ENCODE measurements at places on chromosomes 3 and 15. TPM values are rescaled to one million over a fixed set of nuclear protein-coding genes. Genes with fewer than 3 reads are reported as not detected.

FETUB gene
- total RNA-seq = not detected

INSYN1 gene
- 22.9 TPM for total RNA-seq

TPRG1 gene
- 3.4 TPM for total RNA-seq

NEIL1 gene
- 14.2 TPM for total RNA-seq

RCCD1 gene
- 18.1 TPM for total RNA-seq

PPM1M gene
- total RNA-seq = 3.1 TPM

GATA2 gene
- 2.0 TPM for total RNA-seq

BCL2A1 gene
- 0.82 TPM for total RNA-seq

DNA sequence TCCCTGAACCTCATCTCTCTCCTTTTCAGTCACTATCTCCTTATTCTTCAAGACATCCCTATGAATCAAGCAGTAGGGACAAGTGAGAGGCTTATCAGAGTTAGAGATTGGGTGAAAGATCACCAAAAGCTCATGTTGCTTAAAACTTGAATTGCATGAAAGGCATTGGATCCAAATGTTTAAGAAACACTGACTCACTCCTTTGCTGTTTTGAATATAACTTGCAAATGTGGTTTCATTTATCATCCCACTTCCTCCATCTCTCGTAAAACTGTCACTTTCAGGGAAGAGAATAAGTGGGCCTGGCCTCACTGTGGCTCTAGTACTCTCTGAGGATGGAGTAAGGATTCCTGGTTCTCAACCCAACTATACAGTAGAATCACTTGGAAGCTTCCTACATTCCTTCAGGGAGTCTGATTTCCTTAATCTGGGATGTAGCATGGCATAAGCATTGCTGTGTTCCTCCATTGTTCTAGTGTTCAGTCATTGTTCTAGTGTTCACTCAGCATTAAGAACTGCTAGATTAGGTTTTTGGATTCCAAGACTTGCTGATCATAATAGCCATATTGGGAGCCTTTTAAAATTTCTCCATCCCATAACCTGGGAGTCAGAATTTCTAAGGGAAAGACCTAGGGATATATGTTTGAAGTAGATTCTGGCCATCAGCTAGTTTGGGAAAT lies 171.8 kb downstream of the TMEM108 start:
- DNase-seq = no peak

- no peak for DNase-seq
Measured at GRCh38 chr15:25739687-25740121, 123.4 kb downstream of the ATP10A start.

GRCh38 chr15:84649706-84650105 lies 4.4 kb downstream of the WDR73 start:
- no peak for DNase-seq

DNA sequence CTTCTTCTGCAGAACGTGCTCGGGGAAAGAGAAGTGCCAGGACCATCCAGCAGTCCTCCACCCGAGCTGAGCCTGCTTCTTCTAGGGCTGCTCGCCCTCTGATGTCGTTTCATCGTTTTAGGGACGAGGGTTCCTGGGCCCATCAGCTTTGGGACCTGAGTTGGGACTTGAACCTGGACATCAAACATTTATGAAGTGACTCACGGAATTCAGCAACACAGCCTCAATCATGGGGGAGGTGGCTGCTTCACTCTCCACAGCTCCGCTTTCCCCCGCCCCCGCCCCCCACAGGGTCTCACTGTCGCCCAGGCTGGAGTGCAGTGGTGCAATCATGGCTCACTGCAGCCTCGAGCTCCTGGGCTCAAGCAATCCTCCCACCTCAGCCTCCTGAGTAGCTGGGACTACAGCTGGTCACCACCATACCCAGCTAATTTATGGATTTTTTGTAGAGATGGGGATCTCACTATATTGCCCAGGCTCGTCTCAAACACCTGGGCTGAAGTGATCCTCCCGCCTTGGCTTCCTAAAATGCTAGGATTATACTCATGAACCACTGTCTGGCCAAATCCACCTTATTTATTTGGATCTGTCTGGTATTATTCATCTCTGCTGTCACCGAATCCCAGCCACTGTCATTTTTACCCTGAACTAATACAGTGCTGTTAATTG lies 725 bp upstream of the SCAMP2 start:
- no peak for DNase-seq

DNA sequence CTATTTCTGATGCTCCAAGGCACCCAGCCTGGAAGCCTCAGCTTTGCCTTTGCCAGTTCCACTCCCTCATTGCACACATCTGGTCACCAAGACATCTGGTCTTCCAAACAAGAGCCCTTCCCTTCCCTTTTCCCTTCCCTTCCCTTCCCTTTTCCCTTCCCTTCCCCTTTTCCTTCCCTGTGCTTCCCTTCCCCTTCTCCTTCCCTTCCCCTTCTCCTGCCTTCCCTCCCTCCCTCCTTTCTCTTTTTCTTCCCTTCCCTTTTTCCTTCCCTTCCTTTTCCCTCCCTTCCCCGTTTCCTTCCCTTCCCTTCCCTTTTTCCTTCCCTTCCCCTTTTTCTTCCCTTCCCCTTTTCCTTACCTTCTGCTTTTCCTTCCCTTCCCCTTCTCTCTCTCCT lies 2.4 kb upstream of the CGNL1 start:
- DNase-seq = no peak

GRCh38 chr15:97867870-97868269 lies 92.6 kb upstream of the ARRDC4 start:
- DNase-seq = no peak

DNA sequence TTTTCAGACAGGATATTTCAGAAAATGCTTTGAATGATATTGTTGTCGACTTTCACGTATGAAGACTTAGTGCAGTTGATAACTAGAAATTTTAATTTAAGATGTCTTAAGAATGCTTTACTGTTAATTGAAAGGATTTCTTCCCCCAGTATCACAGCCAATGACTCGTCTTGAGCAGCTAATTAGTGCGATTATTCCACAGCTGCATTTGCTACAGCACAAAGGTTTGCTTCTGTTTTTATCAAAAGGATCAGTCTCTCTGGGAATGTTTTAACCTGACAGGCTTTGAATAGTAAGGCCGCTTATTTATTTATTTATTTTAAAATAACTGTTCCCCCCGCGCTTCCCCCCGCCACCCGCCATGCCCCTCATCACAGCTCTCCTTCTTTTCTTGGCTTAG lies 123.5 kb upstream of the SAMMSON start:
- no peak for DNase-seq

DNA sequence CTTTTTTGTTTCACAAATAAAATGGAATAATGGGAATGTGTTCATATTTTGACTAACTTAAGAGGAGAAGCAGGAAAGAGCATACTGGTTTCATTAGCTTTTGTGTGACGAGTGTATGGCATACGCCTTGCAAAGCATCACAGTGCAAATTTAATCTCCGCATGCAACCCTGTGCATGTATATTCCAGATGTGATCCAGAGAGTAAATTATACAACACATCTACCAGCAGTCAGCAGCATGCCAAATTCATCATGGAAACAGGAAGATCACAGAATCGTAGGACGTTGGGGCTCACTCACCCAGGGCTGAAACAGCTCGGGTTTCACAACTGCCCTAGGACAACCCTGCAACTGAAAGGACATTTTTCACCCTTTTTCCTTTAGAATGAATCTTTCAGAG lies 53.4 kb downstream of the ADAMTS9 start:
- DNase-seq = no peak

GRCh38 chr15:24956111-24956838 lies 1.5 kb downstream of the SNRPN start:
- DNase-seq = peak; percentile 76

GRCh38 chr3:52283306-52283705 lies 4.3 kb upstream of the GLYCTK start:
- no peak for DNase-seq

DNA sequence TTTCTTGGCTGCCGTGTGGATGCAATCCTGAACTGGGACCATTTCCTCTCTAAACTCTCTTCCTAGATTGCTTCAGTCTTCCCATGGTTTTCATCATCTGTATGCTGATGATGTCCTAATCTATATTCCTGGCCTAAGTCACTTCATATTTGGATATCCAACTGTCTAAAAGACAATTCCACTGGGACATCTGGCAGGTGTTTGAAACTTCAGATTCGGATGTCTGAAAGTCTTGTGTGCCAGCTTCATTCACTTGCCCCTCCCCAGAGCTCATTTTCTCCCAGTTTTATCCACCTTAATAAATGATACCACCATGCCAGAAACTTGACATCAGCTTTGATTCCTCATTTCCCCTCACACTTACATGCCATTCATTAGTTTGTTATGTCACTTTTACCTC lies 134.9 kb upstream of the PTX3 start:
- DNase-seq = no peak

DNA sequence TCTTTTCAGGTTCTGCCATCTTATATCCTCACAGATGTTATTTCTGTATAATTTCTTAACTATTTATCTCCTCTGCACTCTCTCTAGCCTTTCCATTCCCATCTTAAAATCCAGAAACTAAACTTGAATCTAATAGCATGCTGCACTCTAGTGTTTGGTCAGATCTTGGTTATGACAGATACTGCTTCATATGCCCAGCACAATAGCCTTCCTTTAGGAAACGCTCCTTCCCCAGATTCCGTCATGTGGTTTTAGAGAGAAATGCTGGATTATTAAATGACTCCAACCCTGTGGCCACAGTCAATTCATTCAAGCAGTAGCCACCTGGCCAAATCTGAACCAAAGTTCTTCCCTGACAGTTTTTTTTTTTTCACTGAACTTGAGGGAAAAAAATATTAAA lies 19.4 kb downstream of the RASGRP1 start:
- no peak for DNase-seq

DNA sequence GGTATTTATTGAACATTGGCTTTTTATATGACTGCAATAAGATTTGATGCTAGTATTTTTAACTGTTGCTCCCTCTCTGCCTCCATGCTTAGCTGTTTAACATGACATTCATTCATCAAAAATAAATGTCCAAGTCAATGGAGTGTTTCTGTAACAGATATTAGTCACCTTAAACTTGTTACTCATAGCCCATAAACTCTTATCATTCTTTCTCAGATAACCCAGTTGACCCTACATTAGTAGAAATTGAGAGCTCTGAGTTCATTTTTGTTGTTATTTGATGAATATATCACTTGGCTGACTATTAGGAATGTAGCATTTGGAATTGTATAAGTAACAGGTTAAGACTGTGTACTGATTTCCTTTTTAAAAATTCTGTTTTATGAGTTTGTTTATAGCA lies 201.1 kb downstream of the UBE2E2 start:
- no peak for DNase-seq

GRCh38 chr3:57826245-57826951 lies 70.3 kb downstream of the SLMAP start:
- DNase-seq = no peak

GRCh38 chr15:33894193-33894592 lies 74.1 kb upstream of the CHRM5 start:
- DNase-seq = no peak

DNA sequence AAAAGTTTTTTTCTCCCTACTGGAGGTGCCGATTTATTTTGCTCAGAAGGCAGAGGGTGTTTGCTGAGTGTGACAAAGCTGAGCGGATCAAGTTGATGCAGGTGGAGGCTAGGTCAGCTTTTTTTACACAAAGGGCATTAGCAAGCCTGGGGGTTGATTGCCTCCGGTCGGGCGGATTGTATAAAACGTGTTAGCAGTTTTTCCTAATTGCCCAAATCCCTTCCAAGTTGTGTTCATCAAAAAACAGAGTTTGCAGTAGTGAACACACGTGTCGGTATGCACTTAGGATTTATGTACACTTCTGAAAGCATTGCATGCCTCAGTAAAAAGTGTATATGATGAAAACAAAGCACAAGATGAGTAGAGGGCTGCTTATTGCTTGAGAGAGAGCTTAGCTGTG lies 2.6 kb downstream of the GPR160 start:
- no peak for DNase-seq

- DNase-seq = no peak
Measured at GRCh38 chr15:77511869-77512268, 91.2 kb downstream of the HMG20A start.

DNA sequence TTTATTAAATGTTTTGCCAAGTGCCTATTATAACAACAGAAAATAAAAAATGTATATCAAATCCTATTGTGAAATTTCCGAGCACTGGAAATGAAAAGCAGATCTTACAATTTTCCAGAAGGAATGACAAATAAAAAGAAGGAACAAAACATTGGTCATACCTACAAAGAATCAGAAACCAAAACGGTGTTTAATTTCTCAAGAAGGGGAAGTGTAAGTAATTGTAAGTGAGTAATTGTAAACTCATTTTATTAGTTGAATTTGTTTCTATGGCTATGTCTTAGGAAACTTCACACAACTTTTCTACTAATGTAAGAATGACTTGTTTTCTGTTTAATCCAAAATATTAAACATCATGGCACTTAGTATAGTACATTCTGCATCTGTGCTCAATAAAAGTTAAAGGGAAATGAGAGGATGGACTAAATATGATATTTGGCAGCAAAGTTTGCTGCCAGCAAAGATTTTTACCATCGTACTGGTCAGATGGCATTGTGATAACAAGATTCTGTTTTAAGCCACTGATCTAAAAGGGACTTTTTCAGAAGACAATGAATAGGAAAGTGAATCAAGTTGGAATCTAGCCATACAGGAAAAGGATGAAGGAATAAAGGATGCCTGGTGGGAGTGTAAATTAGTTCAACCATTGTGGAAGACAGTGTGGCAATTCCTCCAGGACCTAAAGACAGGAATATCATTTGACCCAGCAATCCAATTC lies 232.4 kb downstream of the NFKBIZ start:
- DNase-seq = no peak

- DNase-seq = no peak
Measured at GRCh38 chr3:195815169-195815771, 3.5 kb upstream of the MUC4 start.

- DNase-seq = no peak
Measured at GRCh38 chr3:45067941-45068340, 41.8 kb downstream of the CLEC3B start.

DNA sequence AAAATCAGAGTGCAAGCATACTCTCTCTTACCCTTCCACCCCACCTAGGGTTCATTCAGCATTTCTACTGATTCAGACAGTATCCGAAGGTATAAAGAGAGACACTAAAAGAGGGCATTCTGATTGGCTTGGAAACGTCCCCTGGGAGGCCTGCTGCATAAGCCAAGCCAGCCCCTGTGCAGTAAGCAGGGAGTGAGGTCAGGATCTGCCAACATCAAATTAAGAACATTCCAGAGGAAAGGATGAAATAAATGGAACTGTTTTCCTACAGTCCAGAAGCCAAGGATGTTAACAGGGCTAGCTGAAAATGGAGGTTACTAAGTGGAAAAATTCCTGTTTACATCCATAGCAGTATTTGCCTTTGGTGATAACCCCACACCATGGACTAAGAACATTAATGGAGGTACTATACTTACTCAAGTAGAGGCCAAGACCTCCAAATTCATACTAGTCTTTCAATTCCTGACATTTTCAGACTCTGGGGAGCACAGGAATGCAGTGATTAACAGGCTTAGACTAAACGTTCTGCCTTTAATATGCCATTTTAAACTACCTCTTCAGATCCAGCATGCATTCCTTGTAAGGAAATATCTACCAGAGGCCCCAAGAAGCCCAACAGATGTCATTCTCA lies 34.5 kb downstream of the NPTN start:
- DNase-seq = no peak

- DNase-seq = no peak
Measured at GRCh38 chr3:39814007-39814406, 4.6 kb downstream of the MYRIP start.
